ENCODE measurements at places on chromosomes 2 and 18.

GRCh38 chr2:235514627-235515363 is 21.0 kb downstream of the AGAP1 start:
- DNase-seq = no peak

DNA sequence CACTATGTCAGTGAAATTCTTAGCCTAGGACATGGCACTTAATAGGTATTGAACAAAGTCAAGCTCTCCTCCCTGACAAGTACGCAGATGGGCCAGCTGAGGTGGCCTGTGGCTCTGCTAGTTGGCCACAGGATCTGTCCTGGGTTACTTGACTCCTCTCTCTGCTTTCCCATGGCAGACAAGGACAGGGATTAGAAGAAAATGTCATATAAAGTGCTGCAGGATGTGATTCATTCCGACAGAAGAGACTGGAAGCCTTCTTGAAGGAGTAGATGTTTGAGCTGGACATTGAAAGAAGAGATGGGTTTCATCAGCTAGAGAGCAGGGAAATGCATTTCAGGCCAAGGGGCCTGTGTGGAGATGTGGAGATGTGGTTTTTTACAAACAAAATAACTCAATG is 46.7 kb downstream of the SMAD7 start:
- DNase-seq = no peak

DNA sequence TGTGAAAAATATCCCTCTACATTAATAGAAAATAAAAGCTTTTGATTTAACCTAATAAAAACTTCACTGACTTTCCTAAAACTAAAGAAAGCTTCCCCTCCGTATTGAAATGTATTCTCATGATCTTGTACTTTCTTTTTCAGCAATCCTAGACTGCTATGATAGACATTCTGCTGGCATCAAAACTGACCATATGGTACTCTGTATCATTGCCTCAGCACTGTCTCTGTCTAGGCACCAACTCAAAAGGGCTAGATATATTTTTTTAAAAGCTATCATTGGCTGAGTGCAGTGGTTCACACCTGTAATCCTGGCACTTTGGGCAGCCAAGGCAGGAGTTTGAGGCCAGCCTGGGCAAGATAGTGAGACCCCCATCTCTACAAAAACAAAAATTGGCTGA is 32.9 kb downstream of the CDKL4 start:
- DNase-seq = no peak

- peak; percentile 62 for DNase-seq
These were observed 7.9 kb downstream of the ARL4C start for GRCh38 chr2:234488913-234489451.

- no peak for DNase-seq
These were observed 69.5 kb downstream of the ANTXR1 start for GRCh38 chr2:69082430-69082997.

DNA sequence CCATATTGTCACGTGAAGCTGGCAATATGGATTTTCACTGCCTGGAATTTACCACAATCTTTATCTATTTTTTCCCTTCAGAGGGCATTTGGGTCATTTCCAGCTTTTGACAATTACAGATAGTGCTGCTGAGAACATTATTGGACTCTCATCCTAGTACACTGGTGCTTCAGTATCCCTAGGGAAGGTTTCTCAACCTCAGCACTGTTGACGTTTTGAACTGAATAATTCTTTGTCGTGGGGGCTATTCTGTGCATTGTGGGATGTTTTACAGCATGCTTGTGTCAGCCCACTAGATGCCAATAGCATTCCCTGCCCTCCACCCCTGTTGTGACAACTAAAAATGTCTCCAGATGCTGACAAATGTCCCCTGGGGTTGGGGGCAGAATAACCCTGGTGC is 185.7 kb downstream of the TPGS2 start:
- no peak for DNase-seq

DNA sequence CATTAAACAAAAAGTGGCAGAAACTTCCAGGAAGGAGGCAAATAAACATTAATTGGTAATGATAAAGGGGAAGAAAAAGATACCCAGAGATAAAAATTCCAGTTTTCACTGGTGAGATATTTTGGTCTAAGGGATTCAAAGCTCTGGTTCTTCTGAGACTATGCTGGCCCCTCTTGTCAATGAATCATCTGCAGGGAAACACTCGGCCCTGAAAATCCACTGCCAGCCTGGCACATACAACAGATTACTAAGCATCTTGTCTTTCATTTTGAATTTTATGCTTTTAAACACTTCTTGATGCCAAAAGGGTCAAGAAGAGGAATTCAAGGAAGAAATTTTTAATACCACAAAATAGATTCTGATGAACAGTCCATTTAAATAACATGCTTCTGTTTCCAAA is 1603.8 kb upstream of the ZEB2 start:
- DNase-seq = no peak

DNA sequence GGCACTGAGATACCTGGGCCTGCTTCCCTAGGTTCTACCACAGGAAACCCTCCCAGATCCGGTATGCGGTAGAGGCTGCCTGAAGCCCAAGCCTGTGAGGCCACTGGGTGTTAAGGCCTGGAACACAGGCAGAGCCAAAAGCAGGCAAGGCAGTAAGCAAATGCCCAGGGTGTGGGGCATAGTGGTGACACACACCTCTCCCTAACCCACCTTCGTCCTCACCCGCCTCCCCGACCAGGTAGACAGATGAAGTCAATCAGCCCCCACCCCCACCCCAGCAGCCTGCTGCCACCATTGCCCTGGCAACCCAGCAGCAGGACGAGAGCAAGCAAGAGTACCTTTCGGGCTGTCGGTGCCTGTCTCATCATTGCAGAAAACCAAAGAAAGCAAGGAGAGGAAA is 6.1 kb downstream of the DCTN1 start:
- DNase-seq = no peak

DNA sequence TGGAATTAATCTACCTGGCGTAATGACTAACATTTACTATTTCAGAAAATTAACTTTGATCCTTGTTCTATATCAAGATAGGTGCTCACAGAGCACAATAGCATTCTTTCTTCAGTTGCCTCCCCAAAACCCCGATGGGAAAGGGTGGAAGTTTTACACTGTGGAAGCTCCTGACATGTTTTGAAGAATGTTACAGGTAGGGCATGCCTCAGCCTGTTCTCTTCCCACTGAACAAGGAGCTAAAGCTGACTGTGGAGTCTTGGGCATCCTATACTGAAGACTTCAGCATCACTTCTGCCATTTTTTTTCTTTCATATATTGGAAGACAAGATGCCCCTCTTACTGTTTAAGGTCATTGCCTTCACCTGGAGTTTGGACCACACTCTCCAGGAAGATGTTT is 211.2 kb downstream of the SPP2 start:
- no peak for DNase-seq

DNA sequence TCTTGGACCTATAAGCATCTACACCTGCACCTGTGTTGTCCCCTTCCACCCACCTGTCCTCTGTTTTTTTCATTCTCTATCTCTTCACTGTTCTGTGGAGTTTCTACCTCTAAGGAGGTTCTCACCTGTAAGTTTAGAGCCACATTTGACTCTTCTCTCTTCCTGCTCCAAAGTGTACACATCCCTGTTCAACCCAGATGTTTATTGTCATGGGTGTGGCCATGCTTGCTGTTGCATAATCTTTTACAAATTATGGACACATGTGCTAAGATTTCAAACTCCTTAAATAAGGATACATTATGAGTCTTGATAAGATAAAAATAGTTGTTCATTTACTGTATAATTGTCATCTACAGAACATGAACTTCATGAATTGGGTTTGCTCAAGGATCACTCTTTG is 27.6 kb downstream of the QPCT start:
- DNase-seq = no peak
